ENCODE measurements at places on chromosomes 6 and 20. TPM values are rescaled to one million over a fixed set of nuclear protein-coding genes. Genes with fewer than 3 reads are reported as not detected.

GJA10 gene
- not detected for total RNA-seq

DNA sequence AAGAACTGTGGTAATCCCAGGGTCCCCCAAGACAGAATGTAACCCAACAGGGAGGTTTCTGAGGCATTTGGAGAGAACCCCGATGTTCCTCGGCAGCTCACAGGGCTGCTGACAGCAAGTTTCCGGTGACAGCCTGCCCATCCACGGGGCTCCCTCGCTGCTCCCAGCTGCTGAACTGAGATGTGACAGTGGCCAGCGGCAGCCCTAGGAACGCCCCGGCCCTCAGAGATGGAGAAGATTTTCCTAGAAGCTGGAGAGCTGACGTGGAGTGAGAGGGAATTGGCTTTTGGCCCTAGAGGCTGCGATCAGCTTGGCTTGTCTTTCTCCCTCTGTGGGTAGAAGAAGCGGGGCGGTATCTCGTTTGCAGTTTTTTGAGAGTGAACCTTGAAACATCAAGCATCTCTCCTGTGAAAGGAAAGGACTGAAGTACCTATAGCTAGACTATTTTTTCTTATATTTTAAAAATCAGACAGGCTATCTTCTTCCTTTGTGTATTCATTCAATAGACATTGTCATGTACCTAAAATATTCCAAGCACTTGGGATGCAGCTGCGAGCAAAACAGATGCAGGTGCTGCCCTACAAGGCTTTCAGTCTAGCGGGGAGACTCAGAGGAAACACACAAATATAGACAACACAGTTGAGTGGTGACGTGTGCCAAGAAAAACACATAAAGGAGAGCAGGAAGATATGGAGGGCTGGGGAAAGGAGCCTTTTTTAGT is 28.4 kb upstream of the NFATC2 start:
- no peaks in the 10 kb centered on the region for H3K27me3 ChIP-seq
- DNase-seq, result no peak
- H3K36me3 ChIP-seq, result no peaks in the 10 kb centered on the region

MOG gene
- not detected for total RNA-seq

SRMS gene
- not detected for total RNA-seq

HLA-DQA2 gene
- total RNA-seq, result 2.2 TPM

DNA sequence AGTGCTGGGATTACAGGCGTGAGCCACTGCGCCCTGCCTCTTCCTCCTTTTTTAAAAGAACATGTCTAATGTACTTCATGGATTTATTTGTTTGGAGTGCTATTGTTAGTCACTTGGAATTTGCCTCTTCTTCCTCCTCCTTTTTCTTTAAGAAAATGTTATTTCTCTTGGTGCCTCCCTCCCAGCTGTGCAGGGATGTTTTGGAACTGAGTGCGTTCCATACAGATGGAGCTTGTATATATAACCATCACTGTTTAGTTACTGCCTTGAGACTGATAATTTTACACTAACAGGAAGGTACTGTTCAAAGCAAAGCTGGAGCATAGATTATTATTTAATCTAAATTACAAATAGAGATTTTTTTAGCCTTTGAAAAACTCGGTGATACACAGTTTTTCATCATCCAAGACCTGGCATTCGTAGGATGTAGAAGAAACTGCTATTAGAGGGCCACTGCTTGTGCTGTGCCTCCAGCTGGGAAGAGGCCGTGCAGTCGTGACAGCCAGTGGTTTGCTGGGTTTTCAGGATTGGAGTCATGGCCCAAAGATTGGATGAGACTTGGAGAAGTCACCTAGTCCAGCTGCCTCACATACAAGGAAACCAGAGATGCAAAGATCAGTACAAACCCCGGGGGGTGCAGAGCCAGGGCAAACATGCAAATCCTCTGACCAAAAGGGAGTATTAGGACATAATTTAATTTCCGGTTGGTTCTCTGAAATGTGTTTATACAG is 123.1 kb downstream of the PLEKHG1 start:
- H3K4me1 ChIP-seq, result peaks cover 5% of the 10 kb centered on the region
- H3K4me3 ChIP-seq, result no peak overlapping the region
- no peak overlapping the region for H3K27ac ChIP-seq
- DNase-seq, result no peak
- H3K36me3 ChIP-seq, result no peaks in the 10 kb centered on the region
- H3K27me3 ChIP-seq, result no peaks in the 10 kb centered on the region
